Suppressor macrophage treated with lipopolysaccharide for 4 hours (primary cell): ENCODE measurements at places on chromosomes 5 and 9.

DNA sequence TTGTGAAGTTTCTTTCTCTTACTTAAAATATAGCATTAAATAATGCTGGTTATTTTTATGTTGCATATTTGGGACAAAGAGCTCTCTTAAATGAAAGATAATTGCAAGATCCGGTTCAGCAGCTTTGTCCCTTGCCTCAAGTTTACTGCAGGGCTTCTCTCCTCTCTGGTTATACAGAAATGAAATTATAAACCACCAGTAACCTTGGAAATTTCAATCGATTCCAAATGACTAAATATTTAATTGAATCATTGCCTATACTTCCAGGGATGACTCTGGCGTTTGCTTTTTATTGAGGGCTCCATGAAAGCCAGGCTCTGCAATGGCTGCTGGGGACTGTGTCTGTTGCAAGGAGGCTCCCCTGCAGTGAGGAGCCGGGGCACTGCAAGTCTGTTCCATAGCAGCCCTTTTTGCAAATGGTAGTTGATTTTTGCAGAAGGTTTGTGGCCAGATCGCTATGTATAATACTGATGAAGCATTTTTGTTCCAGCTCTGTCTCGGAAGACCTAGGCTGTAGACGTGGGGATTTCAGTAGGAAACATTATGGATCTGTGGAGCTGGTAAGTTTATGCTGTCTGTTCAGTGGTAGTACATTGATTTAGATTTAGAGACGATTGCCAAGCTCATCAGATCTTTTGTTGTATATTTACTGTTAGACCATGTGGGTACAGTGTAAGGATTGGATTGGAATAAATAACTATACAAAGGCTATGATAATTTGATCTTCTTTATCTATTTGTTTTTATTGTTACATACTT, at the start of gene GARNL3:
TSS of gene GARNL3 (plus strand) at position 313 of the 758 bp plus-strand sequence. CDS start at position 417, 104 bp downstream.
- DNase-seq = no peak

DNA sequence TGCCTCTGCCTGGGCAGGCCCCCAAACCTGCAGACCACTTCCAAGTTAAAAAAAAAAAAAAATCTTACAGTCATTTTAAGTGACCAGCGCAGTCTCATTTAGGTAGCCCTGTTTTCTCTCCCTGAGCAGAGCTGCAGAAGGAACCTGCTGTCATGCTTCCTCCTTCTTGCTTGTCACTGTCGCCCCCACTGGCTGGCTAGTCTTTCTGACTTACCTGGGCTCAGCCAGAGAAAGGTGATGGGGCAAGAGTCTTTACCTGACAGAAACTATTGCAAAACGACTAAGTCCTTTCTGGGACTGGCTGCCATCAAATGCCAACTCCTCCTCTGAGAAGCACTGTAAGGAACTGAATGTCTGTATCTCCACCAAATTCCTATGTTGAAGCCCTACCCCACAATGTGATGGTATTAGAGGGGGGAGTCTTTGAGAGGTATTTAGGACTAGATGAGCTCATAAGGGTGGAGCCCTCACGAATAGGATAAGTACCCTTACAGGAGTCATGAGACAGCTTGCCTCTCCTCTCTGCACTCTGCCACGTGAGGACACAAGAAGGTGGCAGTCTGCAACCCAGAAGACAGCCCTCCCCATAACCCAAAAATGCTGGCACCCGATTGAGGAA, 58.4 kb upstream of the SHC3 start:
- DNase-seq = no peak

GRCh38 chr9:75910731-75911130, 20.3 kb downstream of the PCSK5 start:
- no peak for DNase-seq

GRCh38 chr9:88579050-88579715, 44.2 kb downstream of the NXNL2 start:
- no peak for DNase-seq

- no peak for DNase-seq
Measured at GRCh38 chr5:124365361-124365801, 381.1 kb downstream of the ZNF608 start.

DNA sequence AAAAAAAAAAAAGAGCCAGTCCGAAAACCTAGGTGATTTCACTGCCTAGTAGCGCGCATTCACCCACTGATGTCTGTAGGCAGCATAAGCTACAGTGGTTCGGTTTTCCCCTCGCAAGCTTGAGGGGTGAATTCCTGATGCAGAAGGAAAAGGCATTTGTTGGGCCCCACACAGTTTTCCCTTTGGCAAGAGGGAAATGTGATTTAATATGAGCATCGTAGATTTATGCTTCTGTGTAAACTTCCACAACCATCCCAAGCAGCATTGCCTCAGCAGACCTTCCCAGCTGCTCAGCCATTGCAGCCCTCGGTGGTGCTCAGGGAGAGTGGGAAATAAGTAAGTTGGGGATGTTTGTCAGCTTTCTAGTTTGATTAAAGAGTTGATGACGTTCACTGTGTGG, 231.5 kb upstream of the PPP1R2B start:
- DNase-seq = no peak

DNA sequence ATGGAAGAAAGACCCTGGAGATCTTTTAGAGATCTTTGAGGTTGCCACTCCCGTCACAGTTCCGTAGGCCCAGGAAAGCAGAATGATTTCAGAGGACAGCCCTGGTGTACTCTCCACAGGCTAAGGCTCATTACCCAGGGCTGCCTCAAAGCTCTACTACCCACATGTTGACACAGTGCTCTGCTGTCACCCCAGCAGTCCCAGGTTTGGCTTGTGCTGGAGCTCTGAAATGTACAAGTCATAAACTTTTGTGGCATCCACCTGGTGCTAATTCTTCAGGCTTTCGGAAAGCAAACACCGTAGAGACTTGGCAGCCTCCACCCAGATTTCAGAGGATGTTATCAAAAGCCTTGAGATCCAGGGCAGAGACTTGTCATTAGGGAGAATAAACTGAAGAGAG, 136.5 kb downstream of the MTRR start:
- no peak for DNase-seq
